ENCODE measurements at places on chromosomes 4 and X. TPM values are rescaled to one million over a fixed set of nuclear protein-coding genes. Genes with fewer than 3 reads are reported as not detected.

IDH3G gene
- total RNA-seq, result 74.6 TPM

DNA sequence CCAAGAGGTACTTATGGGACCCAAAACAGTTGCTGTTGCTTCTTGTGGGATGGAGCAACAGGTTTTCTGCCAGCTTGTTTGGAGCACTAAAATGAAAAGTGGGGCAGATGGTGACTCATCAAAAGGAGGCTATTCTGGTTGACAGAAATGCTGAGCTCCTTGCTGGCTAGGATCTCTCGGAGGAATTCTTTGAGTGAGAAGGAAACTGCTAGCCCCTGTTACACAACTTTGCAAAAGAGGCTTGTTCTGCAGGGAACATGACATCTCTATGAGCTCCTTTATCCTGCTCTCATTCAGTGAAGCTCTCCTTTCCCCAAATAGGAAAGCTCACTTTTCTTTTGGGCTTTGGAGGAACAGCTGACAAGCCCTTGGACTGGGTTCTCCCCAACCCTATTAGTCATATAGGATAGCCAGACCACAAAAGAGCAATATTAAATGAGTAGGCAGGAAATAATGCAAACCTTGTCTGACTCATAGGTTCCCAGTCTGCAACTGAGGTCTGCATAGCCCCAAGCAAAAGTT, 108.3 kb downstream of the CDS1 start:
- H3K36me3 ChIP-seq, result no peaks in the 10 kb centered on the region
- H3K4me1 ChIP-seq, result no peaks in the 10 kb centered on the region
- H3K27ac ChIP-seq, result no peak overlapping the region
- DNase-seq, result no peak
- no peak overlapping the region for H3K4me3 ChIP-seq

GRCh38 chr4:100898844-100899243, 381.0 kb upstream of the EMCN start:
- H3K4me3 ChIP-seq, result no peak overlapping the region
- H3K27me3 ChIP-seq, result no peaks in the 10 kb centered on the region
- no peak for DNase-seq
- H3K4me1 ChIP-seq, result no peaks in the 10 kb centered on the region

- H3K4me1 ChIP-seq, result no peaks in the 10 kb centered on the region
- H3K4me3 ChIP-seq, result peak overlapping the region; percentile 61
- H3K36me3 ChIP-seq, result no peaks in the 10 kb centered on the region
Observed at GRCh38 chrX:118346258-118347094, 570 bp downstream of the WDR44 start.

TAF7L gene
- not detected for total RNA-seq

Data from heart right ventricle (tissue), 16 donors.